ENCODE measurements at places on chromosomes 1 and 21. TPM values are rescaled to one million over a fixed set of nuclear protein-coding genes. Genes with fewer than 3 reads are reported as not detected.

Gene CLDN17
- not detected for total RNA-seq

Gene NT5C1A
- total RNA-seq, result 1.1 TPM

Gene FAM72A
- 1.2 TPM for total RNA-seq

Gene S100A3
- not detected for total RNA-seq

Gene TIAM1
- total RNA-seq, result 39.6 TPM

Gene SV2A
- 2.9 TPM for total RNA-seq

Gene LRRIQ3
- total RNA-seq, result 0.08 TPM

Gene UBL4B
- not detected for total RNA-seq

Gene NAV1
- 2.8 TPM for total RNA-seq

Gene C8A
- not detected for total RNA-seq

Gene VAV3
- 5.5 TPM for total RNA-seq

Gene KMO
- total RNA-seq, result not detected

Gene KANK4
- total RNA-seq, result not detected

Gene SPATA21
- total RNA-seq, result not detected

Gene NTNG1
- not detected for total RNA-seq

Gene OR2L3
- not detected for total RNA-seq

Gene ADAMTS4
- 0.60 TPM for total RNA-seq

Gene AIRE
- total RNA-seq, result 0.16 TPM

Gene LIPI
- total RNA-seq, result not detected

Gene FYB2
- total RNA-seq, result not detected

Gene SPRR2B
- total RNA-seq, result not detected

Measured in CD4-positive, alpha-beta T cell (primary cell).